HCEC 1CT (cell line): ENCODE measurements at places on chromosomes 5 and 9.

DNA sequence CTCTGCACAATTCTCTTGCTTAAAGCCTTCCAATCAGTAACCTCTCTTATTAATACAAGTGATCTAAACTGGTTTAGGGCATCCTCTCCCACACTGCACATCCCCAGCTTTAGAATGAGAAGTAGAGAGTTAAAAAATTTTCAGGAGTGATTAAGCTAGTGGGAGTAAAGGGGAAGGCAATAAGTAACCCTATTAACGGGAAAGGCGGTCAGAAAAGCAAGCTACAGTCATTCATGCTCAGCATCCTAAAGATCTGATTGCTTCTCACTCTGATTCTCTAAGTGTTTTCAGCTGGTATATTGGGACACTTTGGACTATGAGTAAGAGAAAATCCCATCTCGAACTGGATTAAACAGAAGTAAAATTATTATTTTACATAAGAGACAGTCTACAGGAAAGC, 15.8 kb downstream of the CDH6 start:
- DNase-seq = no peak

DNA sequence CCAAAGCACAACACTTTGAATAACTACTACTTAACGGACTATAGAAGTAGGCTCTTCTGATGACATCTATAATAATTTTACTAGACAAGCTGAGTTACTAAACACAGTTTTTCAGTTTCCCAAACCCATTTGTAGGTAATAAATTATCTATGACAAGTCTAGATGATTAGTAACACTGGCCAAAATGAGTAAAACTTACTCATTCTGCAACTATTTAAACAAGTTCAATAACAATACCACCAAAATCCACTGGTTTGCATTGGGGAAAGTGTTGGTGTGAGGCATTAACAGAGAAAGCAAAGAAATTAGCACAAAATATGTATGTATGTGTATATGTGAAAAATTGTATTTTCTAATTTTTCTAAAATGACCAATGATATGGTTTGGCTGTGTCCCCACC, 119.3 kb downstream of the NR2F1-AS1 start:
- peak; percentile 85 for DNase-seq

GRCh38 chr5:1468247-1468612, 23.0 kb upstream of the SLC6A3 start:
- no peak for DNase-seq

- no peak for DNase-seq
These were observed 20.1 kb upstream of the OTP start for GRCh38 chr5:77658662-77659061.

GRCh38 chr5:92635001-92635461, 946.0 kb downstream of the NR2F1-AS1 start:
- no peak for DNase-seq

DNA sequence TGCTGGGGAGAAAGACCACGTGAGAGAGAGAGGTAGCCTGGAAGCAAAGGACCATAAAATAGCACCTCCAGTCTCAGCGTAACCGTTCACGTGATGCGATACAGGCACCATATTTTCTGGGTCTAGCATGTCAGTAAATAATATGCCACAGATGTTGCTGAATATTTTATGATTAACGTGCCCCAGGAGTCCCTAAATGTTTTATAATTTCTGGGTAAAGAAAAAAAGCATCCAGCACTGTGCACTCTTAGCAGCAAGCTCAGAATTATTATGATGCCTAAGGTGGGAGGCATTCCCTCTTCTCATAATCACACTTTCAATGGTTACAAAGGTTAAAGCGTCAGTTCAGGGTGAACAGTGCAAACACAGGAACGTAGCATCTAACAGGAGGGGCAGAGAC, 121.8 kb downstream of the CAVIN4 start:
- no peak for DNase-seq

DNA sequence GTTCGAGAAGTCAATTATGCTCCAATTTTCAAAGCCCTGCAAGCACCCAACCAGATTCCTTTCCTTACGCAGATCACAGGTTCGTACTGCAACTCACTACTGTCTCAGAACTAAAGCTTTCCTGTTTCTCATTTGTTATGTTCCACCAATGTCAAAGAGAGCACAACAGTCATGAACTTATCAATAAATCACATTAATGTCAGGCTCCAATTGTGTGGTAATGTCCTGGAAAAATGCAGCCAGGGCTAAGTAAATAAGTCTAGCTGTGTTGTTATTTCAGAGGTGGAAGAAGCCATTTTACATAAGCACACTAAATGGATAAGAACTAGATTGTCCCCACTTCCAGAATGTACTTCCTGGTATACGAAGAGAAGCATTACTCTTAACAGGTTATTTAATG, 488.6 kb upstream of the PTGER4 start:
- peak; percentile 18 for DNase-seq

- no peak for DNase-seq
These were observed 4.4 kb upstream of the FBP1 start for GRCh38 chr9:94643741-94644140.

- DNase-seq = no peak
These were observed 215.8 kb downstream of the ADAMTS12 start for GRCh38 chr5:33675958-33676464.

GRCh38 chr5:26757941-26758340, 280.4 kb downstream of the CDH9 start:
- DNase-seq = peak; percentile 59

DNA sequence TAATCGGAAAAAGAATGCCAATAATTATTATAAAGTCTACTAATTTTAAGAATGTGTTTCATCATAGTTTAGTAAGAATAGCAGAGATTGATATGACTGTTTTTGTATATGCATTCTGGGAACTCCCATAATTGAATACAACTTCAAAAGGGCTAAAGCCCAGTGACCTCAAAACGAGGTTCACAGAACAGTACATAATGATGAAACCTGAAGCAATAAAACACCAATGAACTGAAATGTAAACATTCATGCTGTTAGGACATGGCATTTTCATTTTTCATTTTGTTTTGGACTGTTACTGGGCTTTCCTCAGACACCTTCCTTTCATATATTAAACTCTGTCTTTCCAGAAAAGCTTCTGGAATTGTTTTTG, 684 bp upstream of the JMY start:
- no peak for DNase-seq

- DNase-seq = no peak
These were observed 36.6 kb downstream of the COL5A1 start for GRCh38 chr9:134678206-134678605.

- no peak for DNase-seq
These were observed 44.6 kb downstream of the WHRN start for GRCh38 chr9:114460513-114461199.

DNA sequence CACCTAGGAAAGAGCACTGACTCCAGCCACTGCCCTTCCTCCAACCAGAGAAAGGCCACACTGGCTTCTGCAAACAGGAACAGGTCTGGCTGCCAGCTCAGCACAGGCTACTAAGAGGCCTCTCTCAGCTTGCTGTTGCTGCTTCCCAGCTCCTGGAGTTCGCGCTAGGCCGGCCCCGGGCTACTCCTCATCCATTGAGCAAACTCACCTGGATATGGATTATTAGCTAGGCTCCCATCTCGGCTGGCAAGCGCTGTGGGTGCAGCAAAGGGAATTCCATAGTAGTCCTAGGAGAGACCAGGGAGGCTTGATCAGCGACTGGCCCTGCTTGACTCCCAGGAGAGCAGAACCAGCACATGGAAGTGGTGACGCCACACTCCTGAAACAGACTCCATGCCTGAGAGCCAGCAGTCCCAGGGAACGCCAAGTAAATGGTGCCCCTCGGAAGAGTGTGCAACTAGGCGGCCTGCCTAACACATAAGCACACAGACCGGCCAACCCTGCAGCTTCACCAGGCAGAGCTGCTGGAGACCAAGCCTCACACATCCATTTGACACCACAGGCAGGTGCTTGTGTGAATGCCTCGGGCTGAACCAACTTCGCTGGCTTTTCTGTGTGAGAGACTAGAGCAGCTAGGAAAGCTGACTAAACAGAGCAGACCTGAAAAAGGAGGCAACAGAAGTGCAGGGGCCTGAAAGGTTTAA, 107.2 kb downstream of the UBE2R2 start:
- no peak for DNase-seq

DNA sequence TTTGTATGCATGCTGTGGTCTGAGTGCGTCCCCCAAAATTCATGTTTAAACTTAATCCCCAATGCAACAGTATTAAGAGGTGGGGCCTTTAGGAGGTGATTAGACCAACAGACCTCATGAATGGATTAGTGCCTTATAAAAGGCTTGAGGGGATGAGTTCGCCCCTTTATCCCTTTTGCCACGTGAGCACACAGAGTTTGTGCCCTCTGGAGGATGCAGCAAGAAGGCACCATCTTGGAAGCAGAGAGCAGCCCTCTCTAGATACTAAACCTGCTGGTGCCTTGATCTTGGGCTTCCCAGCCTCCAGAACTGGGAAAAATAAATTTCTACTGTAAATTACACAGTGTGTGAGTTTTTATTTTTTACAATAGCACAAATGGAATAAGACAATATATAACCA, 177.1 kb upstream of the SPRY4 start:
- DNase-seq = no peak

DNA sequence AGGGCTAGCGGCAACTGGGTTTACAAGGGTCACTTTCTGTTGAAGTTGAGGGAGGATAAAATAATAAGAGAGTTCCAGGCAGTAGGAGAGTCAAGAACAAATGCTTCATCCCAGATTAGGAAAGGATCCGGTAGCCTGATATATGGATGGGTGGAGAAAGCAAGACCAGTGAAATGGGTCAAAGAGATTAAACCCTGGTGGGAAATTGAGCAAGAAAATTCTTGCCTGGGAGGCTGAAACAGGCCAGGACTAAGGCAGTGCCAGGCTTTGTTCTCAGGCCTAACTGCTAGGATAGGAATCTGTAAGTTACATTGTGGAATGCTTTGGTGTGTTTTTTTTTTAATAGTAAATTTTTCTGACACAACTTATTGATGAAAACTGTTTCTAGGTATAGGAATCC, 257.4 kb upstream of the RFX3 start:
- DNase-seq = no peak

DNA sequence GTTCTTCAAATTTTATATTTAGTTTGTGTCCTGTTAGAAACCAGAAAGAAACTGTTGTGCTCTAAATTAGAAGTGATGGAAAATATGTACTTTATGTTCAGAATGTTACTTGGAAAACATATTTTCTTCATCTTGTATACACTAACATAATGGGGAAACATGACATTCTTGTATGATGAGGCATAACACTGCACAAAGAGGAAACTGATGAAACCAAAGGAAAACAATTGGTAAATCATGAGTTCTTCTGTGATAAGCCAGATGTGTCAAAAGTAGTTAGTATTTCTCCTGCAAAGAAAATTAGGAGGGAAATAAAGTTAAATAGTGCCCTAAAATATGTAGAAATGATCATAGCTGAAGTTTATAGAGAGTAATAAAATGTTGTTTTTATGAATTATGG, 111.1 kb upstream of the FBN2 start:
- peak; percentile 79 for DNase-seq

DNA sequence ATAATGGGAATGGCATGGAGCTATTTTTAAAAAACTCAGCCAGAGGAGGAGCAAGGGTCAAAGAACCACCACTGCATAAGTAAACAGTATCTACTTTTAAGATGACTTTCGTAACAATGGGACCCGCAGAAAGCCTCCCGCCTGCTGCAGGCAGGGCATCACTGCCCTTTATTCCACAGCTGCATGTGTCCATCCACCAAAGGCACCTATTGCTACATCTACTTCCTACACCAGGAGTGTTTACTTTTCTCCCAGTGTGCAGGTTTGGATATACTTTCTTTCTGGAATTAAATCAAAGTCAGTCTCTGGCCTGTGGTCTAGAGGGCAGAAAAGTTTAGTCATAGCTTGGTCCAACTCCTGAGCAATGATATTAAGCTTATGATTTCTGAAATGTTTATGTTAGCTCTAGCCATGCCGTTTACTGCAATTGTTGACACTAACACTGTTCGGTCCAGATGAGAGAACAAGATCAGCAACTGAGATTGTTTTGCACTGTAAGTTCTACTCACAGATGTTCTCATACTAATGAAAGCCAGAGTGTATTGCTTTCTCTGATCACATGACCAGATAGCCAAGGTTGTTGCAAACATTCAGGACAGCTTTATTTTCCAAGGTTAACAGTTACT, 391.5 kb downstream of the FGF10 start:
- peak; percentile 36 for DNase-seq

DNA sequence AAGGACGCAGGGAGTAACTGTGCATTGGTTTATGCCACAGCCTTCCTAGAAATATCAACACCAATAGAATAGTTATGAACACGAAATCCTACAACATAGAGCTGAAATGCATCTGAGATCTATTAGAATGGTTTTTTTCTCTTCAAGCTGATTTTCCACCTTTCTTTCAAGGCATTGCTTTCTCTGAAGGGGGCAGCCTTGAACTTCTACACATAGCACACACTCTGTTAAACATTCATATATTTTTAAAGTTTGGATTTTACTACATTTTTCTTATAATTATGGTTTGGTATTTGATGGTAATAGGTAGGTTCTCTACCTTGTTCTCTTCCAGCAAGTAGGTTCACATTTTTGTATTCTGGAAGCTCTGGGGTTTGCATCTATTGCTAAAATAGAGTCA, 661.8 kb downstream of the SEMA5A start:
- peak; percentile 4 for DNase-seq

GRCh38 chr5:67290655-67291054, 94.1 kb upstream of the CD180 start:
- peak; percentile 75 for DNase-seq

DNA sequence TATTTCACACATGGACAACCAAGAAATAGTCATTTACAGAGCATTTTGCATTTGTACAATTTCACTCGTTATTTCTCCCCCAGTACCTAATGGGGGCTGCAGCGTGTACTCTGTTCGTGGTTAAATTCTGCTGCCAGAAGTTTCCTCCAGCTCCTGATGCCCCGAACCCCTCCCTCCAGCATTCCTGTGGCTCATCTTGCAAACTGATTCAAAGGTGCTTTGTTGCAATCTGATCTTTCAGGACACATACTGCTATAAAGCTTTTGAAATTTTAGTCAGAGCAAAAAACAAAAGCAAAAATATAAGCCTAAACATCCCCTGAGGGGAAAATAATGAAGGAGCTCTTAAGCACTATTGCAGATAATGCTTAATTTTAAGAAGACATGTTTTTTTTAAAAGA, 27.7 kb downstream of the UBLCP1 start:
- no peak for DNase-seq

- no peak for DNase-seq
These were observed 32.7 kb downstream of the MTAP start for GRCh38 chr9:21835121-21835520.

- peak; percentile 33 for DNase-seq
These were observed 48.8 kb downstream of the FANCC start for GRCh38 chr9:95268681-95269080.

DNA sequence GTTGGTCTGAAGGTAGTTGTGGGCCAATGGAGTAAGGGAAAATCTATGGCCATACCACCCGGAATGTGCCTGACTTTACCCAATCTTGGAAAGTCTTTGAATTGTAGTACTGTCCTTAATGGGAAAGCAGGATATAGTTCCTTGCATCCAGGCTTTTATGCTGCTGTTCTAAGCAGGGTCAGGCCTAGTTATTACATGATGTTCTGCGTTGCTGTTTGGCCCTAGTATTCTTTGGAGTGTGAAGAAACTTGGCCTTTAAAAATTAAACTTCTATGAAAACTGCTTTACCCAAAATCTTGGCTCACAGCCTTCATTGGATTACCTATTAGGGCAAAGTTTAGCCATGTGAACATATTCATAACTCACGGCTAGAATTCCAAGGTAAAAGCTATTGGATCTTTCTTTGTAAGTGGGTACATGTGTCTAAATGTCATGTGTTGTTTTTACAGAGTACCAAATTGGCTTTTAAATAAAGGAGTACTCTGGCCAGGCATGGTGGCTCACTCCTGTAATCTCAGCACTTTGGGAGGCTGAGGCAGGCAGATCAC, 211.1 kb downstream of the DTWD2 start:
- DNase-seq = no peak
